ENCODE measurements at places on chromosomes 12 and 14.

GRCh38 chr14:92315050-92315805 lies 7.7 kb upstream of the SLC24A4 start:
- no peak for DNase-seq

DNA sequence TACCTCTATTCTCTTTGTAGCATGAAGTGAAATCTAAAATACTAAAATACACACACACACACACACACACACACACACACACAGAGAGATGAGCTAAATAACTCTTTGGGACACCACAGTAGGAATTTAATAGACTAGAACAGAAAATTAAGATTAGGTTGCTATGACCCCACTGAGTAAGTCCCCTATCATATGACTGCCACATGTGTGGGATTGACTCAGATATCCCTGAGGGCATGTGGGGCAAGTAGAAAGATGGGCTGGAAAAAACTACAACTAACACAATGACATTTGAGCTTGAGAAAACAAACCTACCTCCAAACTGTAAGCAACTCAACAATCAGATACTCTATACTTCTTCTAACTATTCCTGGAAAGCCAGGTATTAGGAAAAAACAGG lies 27.0 kb downstream of the SLC25A21 start:
- no peak for DNase-seq

GRCh38 chr14:34965912-34966311 lies 16.9 kb upstream of the SRP54 start:
- no peak for DNase-seq

GRCh38 chr12:132266802-132267201 lies 62.6 kb downstream of the GALNT9 start:
- no peak for DNase-seq

DNA sequence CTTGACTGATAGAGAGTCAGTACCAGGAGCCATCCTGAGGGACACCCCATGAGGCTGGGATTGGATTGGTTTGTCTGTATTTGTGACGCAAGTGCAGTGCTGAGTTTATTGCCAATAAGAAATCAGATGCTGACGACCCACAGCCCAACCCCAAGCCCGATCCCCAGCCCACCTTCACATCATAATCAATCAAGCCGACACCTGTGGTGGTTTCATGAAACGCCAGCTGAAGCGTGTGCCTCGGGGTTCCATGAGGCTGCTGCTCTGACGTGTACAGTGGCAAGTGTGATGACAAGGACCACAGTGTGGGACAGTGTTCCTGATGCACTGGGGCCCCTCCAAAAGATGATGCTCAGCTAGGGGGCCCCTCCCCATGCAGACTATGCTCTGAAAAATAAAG lies 62.1 kb upstream of the C14orf180 start:
- DNase-seq, result no peak

DNA sequence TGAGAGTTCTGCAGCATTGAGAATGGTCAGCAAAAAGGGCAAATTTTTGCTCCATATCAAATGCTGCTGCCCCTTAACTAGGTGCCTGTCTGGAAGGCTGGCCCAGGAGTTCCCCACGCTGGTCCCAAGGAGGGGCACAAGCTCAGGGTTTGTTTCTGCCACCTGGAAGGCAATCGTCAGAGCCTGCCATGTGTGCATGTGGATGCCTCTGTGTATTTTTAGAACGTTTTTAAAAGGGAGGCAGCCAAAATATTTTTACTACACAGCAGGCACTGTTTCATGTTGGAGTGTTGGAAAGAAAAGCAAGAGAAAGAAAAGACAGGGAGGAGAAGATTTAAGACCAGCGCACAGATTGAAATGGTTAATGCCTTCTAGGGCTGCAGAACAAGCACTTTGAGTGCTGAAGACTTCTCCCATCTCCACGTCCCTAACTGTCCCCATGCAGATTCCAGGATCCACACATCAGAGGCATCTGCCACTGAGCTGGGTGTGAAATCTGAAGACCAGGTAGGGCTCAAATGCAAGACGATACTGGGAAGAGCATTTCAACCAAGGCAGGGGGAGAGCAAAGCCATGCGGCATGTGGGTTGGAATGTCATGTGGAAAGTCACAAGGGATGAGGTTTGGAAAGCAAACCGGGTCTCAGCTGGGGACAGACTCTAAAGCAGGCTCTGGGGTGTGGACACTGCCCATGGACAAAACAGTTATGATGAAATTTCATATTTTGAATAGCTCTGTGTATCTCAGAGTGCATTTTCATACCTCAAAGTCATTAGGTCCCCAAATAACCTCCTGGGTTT lies 557.2 kb downstream of the BCL11B start:
- no peak for DNase-seq

GRCh38 chr14:33733721-33734120 lies 217.2 kb downstream of the EGLN3 start:
- DNase-seq, result no peak

- no peak for DNase-seq
Observed at GRCh38 chr12:93707836-93708235, 30.7 kb downstream of the CRADD start.

- no peak for DNase-seq
Observed at GRCh38 chr14:31696378-31696777, 135.2 kb downstream of the NUBPL start.

- no peak for DNase-seq
Observed at GRCh38 chr12:22765421-22766130, 140.6 kb downstream of the ETNK1 start.

GRCh38 chr12:117068492-117068891 lies 30.7 kb downstream of the TESC start:
- DNase-seq, result no peak

DNA sequence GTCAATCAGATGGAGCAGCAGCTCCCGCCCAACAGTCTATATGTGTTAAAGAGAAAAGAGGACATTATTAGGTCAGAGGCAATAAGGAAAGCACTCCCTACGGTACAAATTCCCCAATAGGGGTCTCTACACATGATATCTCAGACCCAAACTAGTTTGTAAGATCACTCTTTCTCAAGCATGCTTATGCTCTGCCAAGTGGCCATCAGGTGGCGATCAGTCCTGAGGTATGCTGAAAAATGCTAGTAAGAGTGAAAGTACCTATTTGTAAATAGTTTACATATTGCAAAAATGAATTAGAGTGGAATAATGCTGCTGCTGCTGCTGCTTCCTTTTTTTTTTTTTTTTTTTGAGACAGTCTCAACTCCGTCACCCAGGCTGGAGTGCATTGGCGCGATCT lies 61.0 kb downstream of the CPM start:
- no peak for DNase-seq

- DNase-seq, result no peak
Observed at GRCh38 chr14:105485739-105486162, 935 bp upstream of the CRIP1 start.

- no peak for DNase-seq
Observed at GRCh38 chr14:100629696-100630095, 42.5 kb upstream of the BEGAIN start.

- DNase-seq, result no peak
Observed at GRCh38 chr12:68416826-68417225, 84.7 kb upstream of the MDM1 start.

- no peak for DNase-seq
Observed at GRCh38 chr12:129489100-129489676, 414.6 kb downstream of the TMEM132D start.

DNA sequence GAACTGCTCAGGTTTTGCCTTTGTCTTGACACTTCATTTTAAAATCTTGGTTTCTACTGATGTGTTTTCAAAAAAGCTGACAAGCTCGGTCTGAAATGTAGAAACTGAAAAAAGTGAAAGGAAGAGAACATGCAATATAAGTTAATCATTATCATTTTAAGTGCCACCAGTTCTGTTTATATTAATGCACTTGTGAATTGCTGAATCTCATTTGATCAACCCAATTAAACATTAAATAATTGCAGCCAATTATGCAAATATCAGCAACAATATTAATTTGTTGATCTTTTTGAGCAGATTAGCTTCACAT lies 133.8 kb downstream of the BCAT1 start:
- DNase-seq, result no peak

DNA sequence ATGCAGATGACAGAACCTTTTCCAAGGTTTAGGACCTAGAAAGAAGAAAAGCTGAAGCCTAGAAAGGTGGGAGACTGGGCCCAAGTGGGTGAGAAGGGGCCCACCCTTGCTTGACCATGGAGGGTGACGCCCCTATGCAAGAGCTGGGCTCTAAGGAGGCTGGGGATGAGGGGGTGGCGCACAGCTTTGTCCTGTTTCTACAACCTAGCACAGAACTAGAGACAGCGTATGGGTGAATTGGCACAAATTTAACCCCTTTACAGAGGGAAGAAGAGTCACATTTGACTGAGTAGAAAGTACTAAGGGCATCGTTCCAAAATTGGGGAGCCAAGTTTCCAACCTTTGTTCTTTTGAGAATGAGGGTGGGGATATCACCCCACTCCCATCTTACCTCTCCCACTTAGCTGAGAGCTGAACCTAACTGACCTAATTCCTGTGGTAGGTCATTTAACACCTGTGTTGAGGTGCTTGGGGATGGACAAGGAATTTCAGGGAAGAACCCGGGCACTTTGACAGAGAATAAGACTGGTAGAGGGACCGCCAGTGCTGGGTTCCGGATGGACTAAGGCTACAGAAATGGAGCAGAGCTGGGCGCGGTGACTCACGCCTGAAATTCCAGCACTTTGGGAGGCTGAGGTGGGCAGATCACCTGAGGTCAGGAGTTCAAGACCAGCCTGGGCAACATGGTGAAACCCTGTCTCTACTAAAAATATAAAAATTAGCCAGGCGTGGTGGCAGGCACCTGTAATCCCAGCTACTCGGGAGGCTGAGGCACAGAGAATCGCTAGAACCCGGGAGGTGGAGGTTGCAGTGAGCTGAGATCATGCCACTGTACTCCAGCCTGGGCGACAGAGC lies 5.2 kb downstream of the NFKBIA start:
- no peak for DNase-seq

DNA sequence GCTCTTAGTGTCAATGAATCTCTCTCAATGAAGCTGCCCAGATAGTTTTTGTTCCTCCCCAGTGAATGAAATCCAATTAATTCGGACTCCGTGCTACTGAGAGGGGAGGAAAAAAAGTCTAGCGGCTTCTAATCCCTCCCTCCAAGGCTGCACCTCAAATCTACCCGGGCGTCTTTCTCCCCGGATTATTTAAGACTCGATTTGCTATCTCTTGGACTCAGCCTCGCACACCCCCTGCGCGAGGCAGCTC lies 134 bp downstream of the DUSP6 start:
- DNase-seq, result no peak

Measured in fibroblast of the conjunctiva (primary cell).